ENCODE measurements at places on chromosomes 4 and X. TPM values are rescaled to one million over a fixed set of nuclear protein-coding genes. Genes with fewer than 3 reads are reported as not detected.

Gene ZCCHC12
- under 0.01 TPM for total RNA-seq

Gene GUCY1A1
- under 0.01 TPM for total RNA-seq

Gene S100P
- not detected for total RNA-seq

Gene GAB3
- 10.4 TPM for total RNA-seq

Gene ANAPC4
- 26.1 TPM for total RNA-seq

Gene MAPK10
- 3.9 TPM for total RNA-seq

Gene ADGRG4
- not detected for total RNA-seq

Gene ZNF330
- total RNA-seq: 21.3 TPM

Gene TCEAL9
- total RNA-seq: 67.8 TPM

Gene KIAA1210
- not detected for total RNA-seq

Gene MFAP3L
- 2.5 TPM for total RNA-seq

Gene F11
- not detected for total RNA-seq

Gene BMP3
- total RNA-seq: under 0.01 TPM

Gene PRDM8
- total RNA-seq: 4.0 TPM

Gene SMARCA1
- total RNA-seq: 18.0 TPM

Gene GABRG1
- not detected for total RNA-seq

Gene STATH
- not detected for total RNA-seq

Gene LPAR4
- total RNA-seq: under 0.01 TPM

Gene MGST2
- total RNA-seq: 4.8 TPM

Gene UGT2B7
- total RNA-seq: 0.20 TPM

Gene MFSD8
- total RNA-seq: 21.7 TPM

Gene MAGEA1
- total RNA-seq: not detected

Gene ANK2
- total RNA-seq: 150 TPM

Gene PGRMC2
- 15.1 TPM for total RNA-seq

Gene NXF2B
- total RNA-seq: not detected

Gene FRAS1
- 28.3 TPM for total RNA-seq

Gene TRIM2
- 27.2 TPM for total RNA-seq

Gene PGAM4
- not detected for total RNA-seq

Gene PABPC1L2B
- total RNA-seq: not detected

Gene TXK
- 0.37 TPM for total RNA-seq

Gene PHKA2
- 8.0 TPM for total RNA-seq

Gene F8A1
- 4.8 TPM for total RNA-seq

Gene KLHL15
- total RNA-seq: 8.8 TPM

Gene GATA1
- total RNA-seq: not detected

Gene PASD1
- not detected for total RNA-seq
